ENCODE measurements at places on chromosomes 1 and 21.

DNA sequence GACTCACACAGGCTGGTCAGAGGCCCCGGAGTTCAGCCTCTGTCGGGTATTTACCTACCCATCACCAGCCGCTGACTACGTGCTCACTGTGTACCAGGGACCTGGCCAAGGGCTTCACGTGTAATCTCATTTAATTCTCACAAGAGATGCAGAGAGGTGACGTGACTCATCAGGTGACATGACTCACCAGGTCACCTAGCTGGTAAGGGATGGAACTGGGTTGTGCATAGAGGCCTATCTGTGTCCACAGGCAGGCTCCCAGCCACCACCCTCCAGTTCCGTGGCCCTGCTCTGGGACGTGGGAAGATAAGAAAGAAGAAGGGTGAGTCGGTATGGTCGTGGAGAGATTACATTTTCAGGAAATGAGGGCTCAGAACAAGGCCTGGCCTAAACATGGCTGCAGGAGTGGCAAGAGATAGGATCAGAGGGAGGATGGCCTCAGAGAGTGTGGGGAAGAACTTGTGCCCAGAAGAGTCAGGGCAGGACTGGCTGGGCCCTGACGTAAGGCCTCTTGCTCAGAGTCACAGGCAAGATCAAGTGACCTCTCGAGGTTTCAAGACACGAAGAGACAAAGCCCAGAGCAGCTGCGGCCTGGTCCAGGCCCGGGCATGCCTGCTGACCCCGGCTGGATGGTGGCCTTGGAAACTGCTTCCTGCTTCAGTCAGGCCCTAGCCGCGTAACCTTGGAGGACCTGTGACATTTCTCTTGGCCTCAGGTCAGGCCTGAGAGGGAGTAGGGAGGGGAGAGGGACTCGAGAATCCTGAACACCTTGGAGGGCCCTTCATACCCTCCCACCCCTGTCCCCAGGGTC, 52.7 kb upstream of the WASF2 start:
- peak; percentile 33 for DNase-seq

- DNase-seq: no peak
Observed at GRCh38 chr1:168405906-168406549, 125.4 kb downstream of the TBX19 start.

- peak; percentile 16 for DNase-seq
Observed at GRCh38 chr1:6002714-6003501, 10.7 kb upstream of the NPHP4 start.

- no peak for DNase-seq
Observed at GRCh38 chr1:153345187-153346076, 3.2 kb downstream of the PGLYRP4 start.

- DNase-seq: no peak
Observed at GRCh38 chr1:241654019-241654418, 1.9 kb downstream of the WDR64 start.

- DNase-seq: no peak
Observed at GRCh38 chr1:43981135-43981491, 2.1 kb downstream of the B4GALT2 start.

- no peak for DNase-seq
Observed at GRCh38 chr1:174690266-174690665, 242.5 kb downstream of the GPR52 start.

Data from activated CD8-positive, alpha-beta memory T cell treated with anti-CD3 and anti-CD28 coated beads, Interleukin-2, amount 50 U/mL, for 4 hours (primary cell).